ENCODE measurements at places on chromosomes 5 and 9.
A peak's percentile ranks its signal among the peaks of the same experiment; 100 is the strongest.

DNA sequence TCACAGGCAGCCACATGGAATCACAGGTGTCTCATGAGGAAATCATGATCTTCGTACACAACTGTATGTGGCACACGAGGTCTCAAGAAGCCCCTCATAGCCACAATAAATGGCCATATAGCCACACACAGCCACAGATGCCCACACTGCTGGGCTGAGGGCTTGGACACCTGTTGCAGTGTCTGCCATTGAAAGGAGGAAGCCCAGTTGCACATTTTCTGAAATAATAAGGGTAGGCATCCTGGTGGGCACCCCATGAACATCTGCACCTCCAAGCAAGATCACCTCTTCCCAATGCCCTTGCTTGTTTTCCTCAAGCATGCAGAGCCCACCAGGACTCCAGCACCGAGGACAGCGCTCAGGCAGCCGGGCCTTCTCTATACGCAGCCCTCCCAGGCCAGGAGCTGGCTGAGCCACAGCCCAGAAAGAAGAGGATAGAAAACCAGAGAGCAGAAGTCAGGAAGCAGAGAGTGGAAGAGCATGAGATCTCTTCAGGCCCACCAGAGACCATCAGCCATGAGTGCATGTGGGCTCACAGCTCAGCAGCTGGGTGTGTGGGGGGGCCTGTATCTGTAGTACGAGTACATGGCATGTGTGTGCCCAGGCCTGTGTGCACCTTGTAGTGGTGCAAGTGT is 1.0 kb upstream of the ACSL6 start:
- peak; percentile 74 for DNase-seq

DNA sequence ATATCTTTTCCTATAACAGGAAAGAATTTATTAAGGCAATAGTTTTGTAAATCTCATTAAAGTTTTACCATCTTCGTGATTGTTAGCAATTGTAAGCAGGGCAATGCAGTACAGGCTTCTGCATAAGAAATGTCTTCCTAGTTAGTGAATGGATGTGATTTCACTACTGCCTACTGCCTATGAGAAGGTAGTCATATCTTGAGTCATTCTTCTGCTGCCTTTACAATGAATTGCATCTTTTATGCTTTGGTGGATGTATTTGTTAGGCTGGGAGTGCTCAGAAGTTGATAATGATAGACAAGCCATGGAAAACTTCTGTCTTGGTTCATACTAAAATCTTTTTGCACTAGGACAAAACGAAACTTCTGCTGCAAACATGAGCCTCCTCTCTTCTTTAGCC is 128.0 kb downstream of the ADAMTSL1 start:
- no peak for DNase-seq

DNA sequence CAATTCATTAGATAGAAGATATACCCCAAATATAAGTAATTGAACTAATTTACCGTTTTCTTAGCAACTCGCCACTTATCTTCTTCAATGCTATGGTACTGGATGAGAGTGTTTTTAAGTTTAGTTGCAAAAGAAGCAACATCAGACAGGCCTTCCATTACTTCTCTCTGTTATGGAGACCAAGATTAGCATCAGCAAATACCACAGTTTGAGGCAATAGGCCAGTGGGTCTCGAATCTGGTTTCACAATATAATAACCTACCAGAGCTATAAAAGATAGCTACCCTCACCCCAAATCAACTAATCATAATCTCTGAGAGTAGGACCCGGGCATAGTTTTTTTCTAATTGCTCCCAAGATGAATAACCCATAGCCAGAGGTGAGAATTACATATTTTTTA is 5.1 kb downstream of the STARD4 start:
- peak; percentile 5 for DNase-seq

DNA sequence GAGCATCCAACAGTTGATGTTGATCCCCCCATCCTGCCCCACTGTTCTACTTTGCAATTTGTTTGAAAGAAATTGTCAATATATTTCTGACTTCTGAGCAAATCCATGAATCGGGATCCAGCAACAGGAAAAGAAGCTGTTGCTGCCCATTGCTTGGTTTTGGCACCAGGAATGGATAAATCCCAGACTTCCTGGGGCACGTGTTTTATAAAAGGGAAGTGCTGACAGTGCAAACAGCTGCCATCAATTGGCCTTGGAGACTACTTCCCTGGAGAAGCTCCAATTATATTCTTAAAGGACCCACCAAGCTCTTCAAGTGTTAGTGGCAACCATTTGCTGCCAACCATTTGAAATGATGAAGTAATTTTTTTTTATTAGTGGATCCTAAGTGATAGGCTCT is 13.7 kb downstream of the STK32A start:
- no peak for DNase-seq

DNA sequence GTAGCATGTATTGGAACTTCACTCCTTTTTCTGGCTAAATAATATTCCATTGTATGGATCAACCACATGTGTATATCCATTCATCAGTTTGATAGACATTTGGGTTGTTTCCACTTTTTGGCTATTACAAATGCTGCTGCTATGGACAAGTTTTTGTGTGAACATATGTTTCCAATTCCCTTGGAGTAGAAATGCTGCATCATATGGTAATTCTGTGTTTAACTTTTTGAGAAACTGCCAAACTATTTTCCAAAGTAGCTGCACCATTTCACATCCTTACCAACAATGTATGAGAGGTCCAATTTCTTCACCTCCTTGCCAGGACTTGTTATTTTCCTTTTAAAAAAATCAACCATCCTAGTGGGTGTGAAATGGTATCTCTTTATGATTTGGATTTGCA is 8.4 kb downstream of the FRRS1L start:
- peak; percentile 20 for DNase-seq

GRCh38 chr9:34271265-34272006 is 57.6 kb downstream of the KIF24 start:
- no peak for DNase-seq

Data from EH (cell line).